ENCODE measurements at places on chromosomes 6 and 20.

GRCh38 chr6:167526465-167527368 is 201.8 kb downstream of the TTLL2 start:
- DNase-seq = no peak

DNA sequence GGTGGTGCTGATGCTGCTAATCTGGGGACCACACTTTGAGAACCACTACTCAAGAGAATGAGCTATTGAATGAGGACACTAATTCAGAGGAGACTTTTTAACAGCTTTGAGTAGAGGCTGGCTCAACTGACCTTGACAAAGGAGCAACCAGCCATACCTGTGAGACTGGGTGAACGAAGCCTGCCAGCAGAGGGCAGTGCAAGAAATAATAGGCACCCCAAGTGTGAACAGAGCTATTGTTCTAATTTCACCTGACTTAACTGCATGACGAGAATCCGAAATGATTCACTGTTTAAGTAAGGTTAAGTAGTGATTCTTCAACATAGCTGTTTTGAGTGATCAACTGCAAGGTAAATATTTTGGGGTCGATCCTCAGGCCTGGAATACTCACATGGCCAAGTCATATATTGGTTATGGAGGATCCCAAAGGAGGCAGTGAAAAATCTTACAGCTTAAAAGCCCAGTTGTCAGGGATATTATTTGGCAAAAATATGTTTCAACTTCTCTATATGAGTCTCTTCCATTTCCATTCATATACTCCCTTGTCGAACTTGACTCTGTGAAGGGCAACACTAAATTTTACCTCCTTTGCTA is 550.5 kb upstream of the MARCKS start:
- no peak for DNase-seq

DNA sequence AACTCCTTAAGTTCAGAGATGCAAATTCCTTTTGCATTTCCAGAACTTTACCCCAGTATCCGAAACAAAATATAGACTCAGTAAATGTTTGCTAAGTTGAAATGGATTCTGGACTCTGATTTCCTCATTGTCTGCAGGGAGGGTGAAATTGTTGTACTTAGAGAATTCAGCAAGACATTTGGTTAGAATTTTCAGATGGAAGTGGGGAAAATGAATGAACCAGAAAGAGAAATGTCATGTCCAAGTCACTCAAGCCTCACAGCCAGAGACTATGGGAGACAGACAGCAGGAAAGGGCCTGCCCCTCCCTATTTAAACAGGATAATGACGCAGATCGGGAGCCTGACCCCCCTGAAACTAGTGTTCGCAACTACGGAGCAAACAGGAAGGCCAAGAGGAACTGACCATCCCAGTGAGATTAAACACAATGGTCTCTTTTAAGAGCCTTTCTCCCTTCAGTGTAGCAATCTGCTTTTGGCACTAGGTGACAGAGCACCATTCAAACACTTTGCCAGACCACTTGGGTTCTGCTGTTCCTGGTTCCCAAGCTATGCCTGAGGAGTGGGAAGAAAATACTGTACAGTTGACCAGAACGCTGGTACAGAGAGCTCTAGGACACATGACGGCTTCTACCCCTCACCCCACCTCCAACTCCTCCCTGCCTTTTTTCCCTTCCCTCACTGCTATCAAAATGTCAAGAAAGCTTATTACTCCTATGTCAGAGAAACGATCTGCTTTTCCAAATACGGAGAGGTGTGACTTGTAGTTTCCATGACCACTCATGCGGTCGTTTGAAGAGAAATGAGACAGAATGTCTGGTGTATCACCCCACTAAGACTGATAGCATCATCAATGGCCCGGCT is 13.7 kb downstream of the NEDD9 start:
- DNase-seq = no peak

GRCh38 chr6:87837444-87837843 is 135.4 kb upstream of the AKIRIN2 start:
- no peak for DNase-seq

- peak; percentile 32 for DNase-seq
Observed at GRCh38 chr20:49484180-49485140, 2.0 kb upstream of the KCNB1 start.

GRCh38 chr6:130453230-130453629 is 87.4 kb downstream of the TMEM200A start:
- DNase-seq = no peak

- DNase-seq = no peak
Observed at GRCh38 chr6:140540743-140541142, 1166.3 kb upstream of the CITED2 start.

GRCh38 chr20:52190437-52191131 is 995 bp downstream of the ZFP64 start:
- DNase-seq = no peak

- DNase-seq = no peak
Observed at GRCh38 chr6:45027126-45027525, 301.0 kb upstream of the RUNX2 start.

GRCh38 chr20:16457514-16457913 is 115.7 kb downstream of the KIF16B start:
- DNase-seq = no peak

- DNase-seq = no peak
Observed at GRCh38 chr20:34085544-34086040, 26.5 kb downstream of the EIF2S2 start.

GRCh38 chr20:60138256-60139220 is 180.3 kb downstream of the CDH26 start:
- DNase-seq = no peak

DNA sequence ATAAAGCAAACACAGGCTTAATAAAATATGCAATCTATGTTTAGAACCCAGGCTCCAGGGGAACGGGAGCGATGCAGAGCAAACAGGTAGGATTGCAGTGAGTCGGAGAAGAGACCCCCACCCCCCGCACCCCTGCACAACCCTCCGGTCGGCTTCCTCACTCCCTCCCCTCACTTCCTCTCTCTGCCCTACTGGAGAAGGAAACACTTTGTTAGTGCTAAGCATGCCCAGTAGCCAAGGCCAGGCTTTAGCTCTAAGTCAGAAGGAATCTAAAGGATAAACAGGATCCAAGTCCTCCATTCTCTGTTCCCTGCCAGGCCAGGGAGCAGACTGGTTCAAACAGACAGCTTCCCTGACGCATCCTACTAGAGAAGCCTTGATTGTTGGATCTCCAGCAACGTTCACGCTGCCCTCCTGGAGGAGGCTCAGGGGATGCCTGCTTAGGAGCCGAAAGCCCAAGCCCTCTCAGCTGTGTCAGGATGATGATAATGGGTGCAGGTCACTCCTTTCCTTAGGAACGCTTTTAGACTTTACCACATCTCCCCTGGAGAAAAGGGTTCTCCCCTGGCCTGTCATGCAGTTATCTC is 14.7 kb downstream of the FOXQ1 start:
- peak; percentile 49 for DNase-seq
